ENCODE measurements at places on chromosomes 12 and 14.
A peak's percentile ranks its signal among the peaks of the same experiment; 100 is the strongest.

DNA sequence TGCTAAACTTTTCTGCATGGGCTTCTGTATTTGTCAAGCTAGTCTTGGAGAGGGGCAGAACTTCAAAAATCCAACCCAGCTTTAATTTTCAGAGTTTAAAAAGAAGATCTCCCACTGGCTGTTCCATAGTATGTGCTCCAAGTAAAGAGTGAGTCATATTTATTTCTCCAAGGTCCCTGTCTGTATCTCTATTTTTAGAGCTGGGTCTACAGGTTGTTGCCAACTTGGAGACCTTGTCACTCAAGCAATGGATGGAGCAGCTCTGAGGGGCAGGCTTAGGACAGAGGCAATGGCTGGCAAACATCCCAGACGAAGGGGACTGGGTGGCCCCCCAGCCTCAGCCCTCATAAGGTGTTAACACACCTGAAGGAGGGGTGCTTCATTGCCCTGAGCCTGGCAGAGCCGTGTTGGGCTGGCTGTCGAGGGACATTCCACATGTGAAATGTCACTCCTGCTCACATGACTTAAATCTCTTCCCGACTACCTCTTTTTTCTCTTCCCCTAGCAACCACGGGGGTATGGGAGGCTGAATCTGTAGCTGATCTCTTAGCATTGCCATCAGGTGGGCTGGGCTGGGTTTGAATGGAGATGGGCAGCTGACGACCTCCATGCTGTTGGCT is 103.1 kb downstream of the SMOC1 start:
- no peak for DNase-seq

- DNase-seq = peak; percentile 37
Observed at GRCh38 chr14:64195199-64195598, 99.0 kb downstream of the ESR2 start.

GRCh38 chr12:91926848-91927247 is 218.8 kb downstream of the BTG1 start:
- peak; percentile 82 for DNase-seq

DNA sequence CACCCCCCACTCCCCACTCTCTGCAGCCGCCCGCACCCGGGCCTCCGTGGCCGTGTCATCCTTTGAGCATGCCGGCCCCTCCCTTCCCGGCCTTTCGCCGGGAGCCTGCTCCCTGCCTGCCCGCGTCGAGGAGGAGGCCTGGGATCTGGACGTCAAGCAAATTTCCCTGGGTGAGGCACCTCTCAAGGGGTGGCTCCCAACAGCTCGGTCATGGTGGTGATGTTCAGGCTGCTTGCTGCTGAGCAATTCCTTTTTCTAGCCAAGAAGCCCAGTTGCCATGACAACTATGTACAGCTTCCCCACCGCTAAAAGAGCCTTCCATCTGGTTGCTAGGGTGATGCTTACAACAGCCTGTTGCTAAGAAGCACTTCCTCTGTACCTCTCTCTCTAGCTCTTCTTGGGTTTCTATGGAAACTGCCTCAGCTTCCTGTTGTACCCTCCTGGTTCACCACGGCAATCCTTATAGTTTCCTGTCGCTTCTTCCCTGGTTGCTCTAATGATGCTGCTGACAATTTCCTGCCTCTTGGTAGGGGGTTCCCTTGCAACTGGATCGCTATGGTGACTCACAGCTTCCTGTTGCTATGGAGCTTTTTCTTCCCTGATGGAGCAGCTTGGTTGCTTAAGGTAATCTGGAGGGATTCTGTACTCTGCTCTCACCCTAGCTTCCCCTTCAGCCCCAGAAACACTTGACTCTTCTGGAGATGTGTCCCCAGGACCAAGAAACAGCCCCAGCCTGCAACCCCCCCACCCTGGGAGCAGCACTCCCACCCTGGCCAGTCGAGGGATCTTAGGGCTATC is 11.0 kb downstream of the ZNF219 start:
- DNase-seq = peak; percentile 95

DNA sequence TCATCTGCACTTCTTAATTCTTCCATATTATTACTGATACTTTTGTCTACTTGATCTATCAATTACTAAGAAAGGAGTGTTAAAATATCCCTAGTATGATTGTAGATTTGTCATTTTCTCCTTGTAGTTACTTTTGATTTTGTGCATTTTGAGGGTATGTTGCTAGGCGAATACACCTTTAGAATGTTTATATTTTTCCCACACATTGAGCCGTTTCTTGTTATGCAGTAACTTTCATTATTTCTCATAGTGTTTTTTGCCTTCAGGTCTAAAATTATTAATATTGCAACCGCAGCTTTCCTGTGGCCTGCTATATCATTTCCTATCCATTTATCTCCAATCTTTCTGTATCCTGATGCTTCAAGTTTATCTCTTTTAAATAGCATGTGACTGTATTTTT is 44.6 kb upstream of the C12orf42 start:
- no peak for DNase-seq

GRCh38 chr12:40616383-40616915 is 75.8 kb upstream of the CNTN1 start:
- DNase-seq = no peak

DNA sequence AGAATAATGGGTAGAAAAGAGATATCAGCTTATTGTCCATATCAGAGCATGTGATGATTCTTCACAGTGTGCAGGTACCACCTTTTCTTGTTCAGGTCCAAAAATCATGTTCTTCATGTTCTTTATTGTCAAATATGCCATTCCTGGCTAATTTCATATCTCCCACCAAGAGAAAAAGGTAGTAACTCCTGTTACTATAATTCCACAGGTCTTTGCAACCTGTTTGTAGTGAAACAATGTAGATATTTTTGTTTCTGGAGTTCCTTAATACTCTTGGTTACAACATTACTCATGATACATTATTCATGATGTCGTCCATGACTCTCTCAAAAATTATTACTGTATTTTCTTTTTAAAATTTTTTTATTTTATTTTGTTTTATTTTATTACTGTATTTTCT is 11.3 kb upstream of the TMBIM6 start:
- DNase-seq = no peak

DNA sequence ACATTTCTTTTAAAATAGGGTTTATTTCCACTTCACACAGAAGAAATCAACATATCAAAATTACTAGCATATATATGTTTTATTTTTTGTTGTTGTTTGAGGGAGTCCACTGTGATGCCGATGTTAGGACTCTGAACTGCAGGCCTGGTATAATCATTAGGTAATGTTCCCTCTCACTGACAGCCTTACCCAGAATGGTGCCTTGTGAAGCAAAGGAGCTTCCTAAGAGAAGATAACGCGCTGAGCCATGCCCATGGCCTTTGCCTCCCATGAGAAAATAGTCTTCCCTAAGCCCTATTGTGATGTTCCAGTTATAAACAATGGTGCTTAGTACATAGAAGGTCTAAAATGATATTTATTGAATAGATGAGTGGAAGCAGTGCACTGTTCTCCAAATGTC is 12.0 kb downstream of the GNG2 start:
- no peak for DNase-seq

GRCh38 chr12:90945070-90945649 is 9.8 kb downstream of the CCER1 start:
- peak; percentile 39 for DNase-seq

DNA sequence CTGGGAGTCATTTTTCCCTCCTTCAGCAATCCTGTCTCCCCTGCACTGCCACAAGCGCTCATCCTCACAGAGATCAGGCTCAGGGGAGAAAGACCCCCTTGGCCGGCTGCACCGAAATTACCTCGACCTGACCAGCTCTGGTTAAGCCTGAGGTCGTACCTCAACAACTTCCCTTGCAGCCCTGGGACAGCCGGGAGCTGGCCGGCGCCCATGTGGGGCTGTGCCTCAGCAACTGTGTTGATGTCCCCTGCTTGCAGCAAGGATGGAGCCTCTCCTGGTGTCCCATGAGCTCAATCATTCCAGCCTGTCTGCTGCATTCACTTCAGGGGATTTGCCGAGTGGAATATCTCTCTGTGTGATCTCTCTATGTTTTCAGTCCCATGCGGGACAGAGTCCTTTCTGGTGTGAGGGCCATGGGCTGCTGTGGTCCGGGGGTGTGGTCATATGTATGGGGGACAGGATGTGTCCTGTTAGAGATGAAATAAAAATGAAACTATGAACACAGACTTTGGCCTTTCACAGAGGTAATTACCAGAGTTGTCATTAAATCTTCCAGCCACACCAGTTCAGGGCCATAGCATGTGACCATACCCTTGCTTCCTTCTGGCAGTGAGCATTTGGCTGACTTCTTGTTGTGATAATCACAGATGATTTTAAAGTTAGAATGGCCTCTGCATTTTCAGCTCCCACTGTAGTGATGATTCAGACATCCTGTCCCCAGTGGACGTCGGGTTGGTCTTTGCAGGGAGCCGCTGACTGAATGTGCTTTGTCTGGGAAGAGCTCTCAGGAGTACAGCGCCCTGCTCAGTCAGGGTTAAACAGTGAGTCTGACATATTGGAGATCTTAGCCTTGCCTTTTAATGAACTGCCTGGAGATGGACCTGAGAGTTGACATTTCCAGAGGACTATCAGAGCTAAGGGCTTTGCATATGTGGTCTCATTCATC is 405.9 kb downstream of the AACS start:
- DNase-seq = no peak

- peak; percentile 94 for DNase-seq
Observed at GRCh38 chr14:21486640-21487087, 9.7 kb downstream of the TOX4 start.

- DNase-seq = no peak
Observed at GRCh38 chr12:72872996-72873395, 600.8 kb downstream of the TRHDE start.

GRCh38 chr12:93704122-93704521 is 26.9 kb downstream of the CRADD start:
- DNase-seq = no peak

- peak; percentile 99 for DNase-seq
Observed at GRCh38 chr12:88241862-88242570, 99.9 kb downstream of the TMTC3 start.

DNA sequence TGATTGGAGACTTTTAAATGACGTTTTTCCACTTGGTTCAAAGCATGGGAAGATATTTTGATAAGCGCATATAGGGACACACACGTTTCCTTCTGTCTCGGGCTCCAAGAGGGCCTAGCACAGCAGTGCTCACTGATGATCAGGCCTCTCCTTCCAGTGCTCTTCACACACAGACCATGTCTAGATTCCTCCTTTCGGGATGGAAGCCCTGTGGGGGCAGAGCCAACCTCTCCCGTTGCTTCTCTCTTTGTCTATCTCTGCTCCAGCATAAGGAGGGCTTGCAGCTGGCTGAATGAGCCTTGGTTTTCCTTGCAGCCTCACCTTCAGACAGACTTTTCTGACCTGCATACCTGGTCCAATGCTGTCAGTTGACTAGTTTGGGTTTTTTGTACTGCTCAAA is 22.3 kb downstream of the GPRC5D start:
- DNase-seq = no peak

DNA sequence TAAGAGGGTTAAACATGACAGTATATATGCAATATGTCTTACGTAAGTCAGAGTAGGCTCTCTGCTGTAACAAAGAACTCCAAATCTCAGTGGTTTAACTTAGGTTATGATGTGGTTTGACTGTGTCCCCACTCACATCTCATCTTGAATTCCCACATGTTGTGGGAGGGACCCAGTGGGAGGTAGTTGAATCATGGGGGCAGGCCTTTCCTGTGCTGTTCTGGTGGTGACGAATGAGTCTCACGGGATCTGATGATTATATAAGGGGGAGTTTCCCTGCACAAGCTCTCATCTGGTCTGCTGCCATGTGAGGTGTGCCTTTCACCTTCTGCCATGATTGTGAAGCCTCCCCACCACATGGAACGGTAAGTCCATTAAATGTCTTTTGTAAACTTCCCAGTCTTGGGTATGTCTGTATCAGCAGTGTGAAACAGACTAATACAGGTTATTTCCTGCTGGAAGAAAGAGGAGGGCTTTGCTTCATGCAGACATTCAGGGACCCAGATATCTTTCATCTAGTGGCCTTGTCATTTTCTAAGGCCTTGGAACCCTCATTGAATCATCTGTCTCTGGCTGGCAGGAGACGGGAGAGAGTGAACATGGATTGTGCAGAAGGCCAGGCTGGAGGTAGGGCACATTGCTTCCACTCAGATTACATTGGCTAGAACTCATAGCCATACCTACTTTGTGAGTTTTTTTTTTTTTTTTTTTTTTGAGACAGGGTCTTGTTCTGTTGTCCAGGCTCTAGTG is 96.1 kb downstream of the CRADD start:
- peak; percentile 88 for DNase-seq

- DNase-seq = peak; percentile 76
Observed at GRCh38 chr14:103561381-103562178, 877 bp downstream of the BAG5 start.

- peak; percentile 90 for DNase-seq
Observed at GRCh38 chr14:33986804-33987203, 35.9 kb upstream of the EGLN3 start.

- peak; percentile 97 for DNase-seq
Observed at GRCh38 chr12:16349131-16349460, 1.7 kb downstream of the MGST1 start.

DNA sequence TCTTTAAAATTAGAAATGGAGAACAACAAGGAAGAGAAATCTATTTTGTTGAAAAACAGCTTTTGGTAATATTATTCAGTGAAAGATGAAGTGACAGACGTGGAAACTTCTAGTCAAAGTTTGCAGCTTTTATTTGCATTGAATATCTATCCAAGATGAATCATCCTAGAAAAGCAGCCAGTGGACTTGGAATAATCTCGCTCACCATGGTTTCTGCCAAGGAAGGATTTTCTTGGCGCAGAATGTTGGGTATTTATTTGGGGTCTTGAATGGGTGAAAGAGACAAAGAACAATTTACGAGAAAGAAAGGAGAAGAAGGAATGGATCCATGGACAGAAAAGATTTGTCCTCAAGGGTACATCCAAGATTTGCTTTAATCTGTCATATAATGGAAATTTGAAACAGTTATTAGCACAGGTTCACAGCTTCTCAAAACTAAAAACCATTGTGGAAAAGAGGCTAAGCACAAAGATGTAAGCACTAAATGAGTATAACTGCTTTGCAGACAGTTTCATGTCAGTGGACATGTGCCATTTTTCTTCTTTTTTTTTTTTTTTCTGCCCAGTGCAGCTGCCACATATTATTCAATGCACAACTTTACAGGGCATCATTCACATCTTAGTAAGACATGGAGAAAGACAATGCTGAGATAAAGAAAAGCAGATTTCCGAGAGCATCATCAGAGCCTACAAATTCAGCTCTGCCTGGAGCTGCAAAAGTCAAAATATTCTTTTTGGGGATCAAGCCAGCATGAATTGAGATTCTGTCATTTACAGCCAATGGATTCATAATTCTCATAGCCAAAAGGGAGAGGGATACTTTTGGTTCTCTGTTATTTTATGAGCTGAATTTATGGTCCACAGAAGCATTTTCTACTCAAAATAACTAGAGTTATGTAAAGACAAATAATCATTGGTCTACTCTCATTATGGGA is 333.7 kb downstream of the DAD1 start:
- no peak for DNase-seq

All from iris pigment epithelial cell (primary cell).